HFFc6 (cell line): ENCODE measurements at places on chromosomes 2 and 18. TPM values are rescaled to one million over a fixed set of nuclear protein-coding genes. Genes with fewer than 3 reads are reported as not detected.

- H3K4me1 ChIP-seq: peaks cover 28% of the 10 kb centered on the region
- peak overlapping the region; percentile 1; the same call in 1 of the 2 replicates for H3K27ac ChIP-seq
Observed at GRCh38 chr2:232385660-232386489, 7.3 kb downstream of the ALPP start.

DNA sequence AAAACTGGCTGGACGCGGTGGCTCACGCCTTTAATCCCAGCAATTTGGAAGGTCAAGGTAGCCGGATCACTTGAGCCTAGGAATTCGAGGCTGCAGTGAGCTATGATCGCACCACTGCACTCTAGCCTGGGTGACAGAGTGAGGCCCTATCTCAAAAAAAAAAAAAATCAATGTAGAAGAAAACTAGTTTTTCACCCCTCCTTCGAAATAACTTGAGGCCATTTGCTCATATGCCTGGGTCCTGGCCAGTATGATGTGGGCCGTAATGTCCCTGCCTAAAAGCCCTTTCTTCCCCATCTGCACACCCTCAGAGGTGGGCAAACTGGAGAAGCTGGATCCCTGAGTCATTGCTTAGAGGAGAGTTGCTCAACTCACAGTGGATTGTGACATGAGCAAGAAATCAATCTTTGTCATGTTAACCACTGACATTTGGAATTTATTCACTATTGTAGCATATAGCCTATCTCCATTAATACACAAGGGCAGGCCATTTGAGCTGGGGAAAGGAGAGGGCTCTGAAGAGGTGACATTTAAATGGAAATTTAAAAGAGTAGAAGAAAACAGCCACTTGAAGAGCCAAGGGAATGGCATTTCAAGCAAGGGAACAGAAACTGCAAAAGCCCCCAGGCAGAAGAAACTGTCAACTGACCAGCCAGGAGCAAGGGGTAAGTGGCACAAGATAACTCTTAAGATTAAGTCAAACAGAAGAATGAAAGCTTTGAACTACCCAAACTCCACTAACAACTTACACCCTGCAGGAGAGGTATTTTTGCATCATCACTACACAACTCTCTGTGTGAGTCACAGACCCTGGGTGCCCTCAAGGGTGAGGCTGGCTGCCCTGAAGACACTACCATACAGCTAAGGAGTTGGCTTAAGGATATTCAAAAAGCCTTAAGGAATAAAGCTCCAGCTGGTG, 7.6 kb upstream of the METTL21A start:
- no peaks in the 10 kb centered on the region for H3K36me3 ChIP-seq
- H3K27me3 ChIP-seq: peaks cover 6% of the 10 kb centered on the region; the same call in 1 of the 2 replicates
- no peak overlapping the region for H3K4me3 ChIP-seq
- peak overlapping the region; percentile 31 for H3K27ac ChIP-seq
- peaks cover 18% of the 10 kb centered on the region for H3K4me1 ChIP-seq
- DNase-seq: peak; percentile 42

Gene SCG2
- 0.15 to 0.85 TPM (median 0.84 TPM) in 3 replicates for total RNA-seq

DNA sequence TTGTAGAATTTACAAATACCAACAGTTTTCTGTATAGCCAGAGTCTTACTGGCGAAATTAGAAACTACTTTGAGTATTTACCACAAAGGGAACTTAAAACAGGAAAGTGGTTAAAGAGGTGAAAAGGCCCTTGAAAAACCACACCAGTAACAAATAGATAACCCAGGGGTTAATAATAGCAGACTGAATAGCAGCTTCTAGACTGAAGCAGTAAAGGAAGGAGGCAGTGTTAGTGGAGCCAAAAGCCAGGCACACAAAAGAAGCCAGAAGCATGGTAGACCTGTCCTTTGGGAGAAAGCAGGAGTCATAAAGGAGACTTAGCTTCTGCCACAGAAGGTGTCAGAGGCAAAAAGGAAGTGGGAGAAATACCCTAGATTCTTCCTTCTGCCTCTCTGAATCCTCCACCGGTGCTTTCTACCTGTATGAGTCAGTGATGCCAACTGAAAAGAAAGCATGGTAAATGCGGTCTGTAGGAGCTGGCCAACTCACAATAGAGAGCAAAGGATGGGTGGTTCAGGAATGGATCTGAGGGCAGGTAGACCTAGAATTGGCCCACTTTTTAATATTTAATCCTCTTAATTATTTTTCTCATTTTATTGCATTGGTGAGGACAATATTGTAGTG, 97.3 kb downstream of the ARL6IP6 start:
- peaks cover 12% of the 10 kb centered on the region; the same call in 1 of the 2 replicates for H3K4me1 ChIP-seq
- H3K4me3 ChIP-seq: no peak overlapping the region
- no peak for DNase-seq
- H3K27ac ChIP-seq: no peak overlapping the region
- H3K36me3 ChIP-seq: peaks cover 12% of the 10 kb centered on the region; the same call in 1 of the 2 replicates

DNA sequence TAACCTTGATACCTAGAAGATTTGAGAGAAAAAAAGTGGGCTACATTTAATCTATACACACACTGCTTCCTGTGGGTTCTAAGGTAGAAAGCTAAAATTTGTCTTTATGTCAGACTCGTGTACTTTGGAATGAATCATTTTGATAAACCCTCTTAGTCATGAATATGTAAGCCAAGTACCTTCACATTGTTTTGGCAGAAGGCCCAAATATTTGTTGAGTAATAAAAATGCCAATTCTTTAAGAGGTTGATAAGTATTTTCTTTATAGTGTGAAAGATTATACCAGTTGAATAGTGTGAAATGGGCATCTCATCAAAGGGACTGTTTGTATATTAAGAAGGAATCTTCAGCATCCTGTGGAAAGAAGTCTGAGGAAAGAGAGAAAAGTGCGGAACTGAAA, 1464.7 kb upstream of the ZEB2 start:
- DNase-seq: no peak
- H3K4me1 ChIP-seq: no peaks in the 10 kb centered on the region
- no peak overlapping the region for H3K4me3 ChIP-seq
- H3K27ac ChIP-seq: no peak overlapping the region
- no peaks in the 10 kb centered on the region for H3K27me3 ChIP-seq
- no peaks in the 10 kb centered on the region for H3K36me3 ChIP-seq

DNA sequence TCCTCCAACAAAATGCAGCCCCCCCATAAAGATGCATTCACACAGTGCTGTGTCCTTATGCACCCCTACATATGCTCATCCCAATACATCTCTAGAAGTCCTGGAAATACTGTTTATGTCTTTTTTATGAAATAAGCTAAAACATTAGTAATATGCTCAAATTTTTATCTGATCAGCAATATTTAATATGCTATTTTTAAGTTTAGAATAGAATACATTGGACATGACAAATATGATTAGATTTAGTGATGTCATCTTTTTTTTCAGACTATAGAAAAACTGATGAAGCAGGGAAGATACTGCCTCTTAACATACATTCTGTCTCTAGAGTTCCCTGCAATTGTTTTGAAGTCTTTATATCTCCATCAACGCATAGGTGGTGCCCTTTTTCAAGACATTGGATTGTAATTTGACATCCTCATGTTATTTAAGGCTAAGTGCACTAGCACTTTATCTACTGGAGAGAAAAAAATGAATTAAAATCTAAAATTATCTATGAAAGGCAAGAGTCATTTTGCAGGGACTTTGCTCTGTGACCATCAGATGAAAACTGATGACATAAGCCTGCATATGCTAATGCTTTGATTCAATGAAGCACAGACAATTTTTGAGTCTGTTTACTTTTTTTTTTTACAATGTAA, 395.3 kb downstream of the LPIN1 start:
- H3K4me1 ChIP-seq: no peaks in the 10 kb centered on the region
- no peak for DNase-seq
- H3K27ac ChIP-seq: no peak overlapping the region
- H3K4me3 ChIP-seq: no peak overlapping the region
- H3K27me3 ChIP-seq: peaks cover 22% of the 10 kb centered on the region
- no peaks in the 10 kb centered on the region for H3K36me3 ChIP-seq

GRCh38 chr2:9207641-9208311, 1.2 kb downstream of the ASAP2 start:
- H3K27me3 ChIP-seq: no peaks in the 10 kb centered on the region; the same call in 1 of the 2 replicates
- peaks cover 59% of the 10 kb centered on the region for H3K4me1 ChIP-seq
- H3K27ac ChIP-seq: peak overlapping the region; percentile 85
- DNase-seq: no peak
- H3K4me3 ChIP-seq: peak overlapping the region; percentile 97

Gene EMILIN1
- 142 to 181 TPM (median 156 TPM) in 3 replicates for total RNA-seq

DNA sequence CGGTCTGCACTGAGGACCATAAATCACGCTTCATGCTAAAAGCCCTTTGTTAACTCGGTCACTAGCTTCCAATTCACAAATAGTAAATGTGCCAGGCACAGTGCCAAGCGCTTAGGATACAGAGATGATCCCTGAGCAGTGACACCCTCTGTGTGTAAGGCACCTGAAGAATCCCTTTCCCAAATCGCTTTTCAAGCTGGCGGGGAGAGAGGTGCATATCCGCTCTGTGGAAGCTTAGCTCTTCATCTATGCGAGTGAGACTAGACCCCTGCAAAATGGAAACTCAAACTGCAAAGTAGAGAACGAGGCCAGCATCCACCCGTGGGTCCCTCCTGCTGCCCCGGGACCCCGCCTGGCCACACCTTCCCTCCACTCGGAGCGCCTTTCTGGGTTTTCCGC, 2.4 kb downstream of the PIEZO2 start:
- peaks cover 38% of the 10 kb centered on the region for H3K27me3 ChIP-seq
- no peaks in the 10 kb centered on the region for H3K4me1 ChIP-seq
- DNase-seq: no peak
- H3K36me3 ChIP-seq: no peaks in the 10 kb centered on the region
- H3K27ac ChIP-seq: no peak overlapping the region

- no peaks in the 10 kb centered on the region for H3K36me3 ChIP-seq
- no peak overlapping the region for H3K27ac ChIP-seq
- H3K4me1 ChIP-seq: peaks cover 45% of the 10 kb centered on the region
Observed at GRCh38 chr2:229731916-229732315, 17.6 kb upstream of the DNER start.

Gene SATB2
- total RNA-seq: 6.3 to 12.0 TPM (median 8.2 TPM) in 3 replicates

Gene LDAH
- total RNA-seq: 14.0 to 20.7 TPM (median 19.6 TPM) in 3 replicates

- no peak overlapping the region for H3K4me3 ChIP-seq
- H3K27me3 ChIP-seq: peaks cover 4% of the 10 kb centered on the region; the same call in 1 of the 2 replicates
- H3K36me3 ChIP-seq: no peaks in the 10 kb centered on the region
Observed at GRCh38 chr2:215190588-215190987, 52.2 kb upstream of the ABCA12 start.

Gene NEU2
- total RNA-seq: not detected in 2 replicates

DNA sequence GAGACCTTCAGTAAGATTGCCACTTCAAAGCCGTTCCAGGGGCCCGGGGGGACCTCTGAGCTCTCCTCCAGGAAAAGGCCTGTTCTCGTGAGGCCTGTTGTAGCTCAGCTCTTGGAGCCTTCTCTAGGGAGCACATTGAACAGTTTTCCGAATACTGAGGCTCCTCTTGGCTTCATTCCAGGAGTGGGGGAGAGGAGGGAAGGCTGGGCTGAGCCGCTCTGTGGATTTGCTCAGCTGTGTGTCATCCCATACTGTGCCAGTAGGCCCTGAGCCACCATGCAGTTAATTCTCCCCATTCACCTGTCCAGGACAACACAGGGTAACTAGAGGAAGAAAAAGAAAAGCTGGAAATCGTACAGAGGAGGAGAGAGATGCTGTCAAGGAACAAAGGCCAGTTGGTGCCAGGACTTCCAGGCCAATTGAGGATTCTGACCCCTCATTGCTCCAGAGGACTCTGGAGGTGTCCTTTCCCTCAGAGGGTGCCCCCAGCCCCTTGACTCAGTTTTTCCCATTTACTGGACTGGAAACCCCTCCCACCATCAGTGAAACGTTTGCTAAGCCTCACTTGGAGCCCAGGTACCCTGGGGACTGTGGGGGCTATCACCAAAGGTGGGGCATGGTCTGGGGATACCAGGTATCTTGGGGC, 41.4 kb downstream of the HS1BP3 start:
- DNase-seq: peak; percentile 32
- peak overlapping the region; percentile 60; the same call in 1 of the 2 replicates for H3K27ac ChIP-seq

Gene HEATR5B
- 10.9 to 12.6 TPM (median 12.4 TPM) in 3 replicates for total RNA-seq

- peaks cover 2% of the 10 kb centered on the region for H3K27me3 ChIP-seq
- no peak overlapping the region for H3K27ac ChIP-seq
- H3K4me3 ChIP-seq: no peak overlapping the region
- peaks cover 14% of the 10 kb centered on the region; the same call in 1 of the 2 replicates for H3K36me3 ChIP-seq
- H3K4me1 ChIP-seq: no peaks in the 10 kb centered on the region
Observed at GRCh38 chr2:189999661-190000060, 62.9 kb downstream of the MSTN start.

- DNase-seq: no peak
- H3K4me1 ChIP-seq: no peaks in the 10 kb centered on the region
- H3K36me3 ChIP-seq: no peaks in the 10 kb centered on the region
- H3K4me3 ChIP-seq: no peak overlapping the region
- H3K27ac ChIP-seq: no peak overlapping the region
Observed at GRCh38 chr18:37869051-37869450, 303.5 kb upstream of the CELF4 start.

- H3K4me3 ChIP-seq: no peak overlapping the region
- DNase-seq: peak; percentile 9
- no peaks in the 10 kb centered on the region for H3K27me3 ChIP-seq
Observed at GRCh38 chr2:122451040-122451439, 695.6 kb downstream of the TSN start.

GRCh38 chr2:73185965-73186364, 16.4 kb upstream of the NOTO start:
- no peak overlapping the region for H3K4me3 ChIP-seq
- no peaks in the 10 kb centered on the region for H3K4me1 ChIP-seq
- 0 out of 2 replicates have a peak, but pooled peaks cover 5% of the 10 kb centered on the region for H3K36me3 ChIP-seq
- no peak for DNase-seq

DNA sequence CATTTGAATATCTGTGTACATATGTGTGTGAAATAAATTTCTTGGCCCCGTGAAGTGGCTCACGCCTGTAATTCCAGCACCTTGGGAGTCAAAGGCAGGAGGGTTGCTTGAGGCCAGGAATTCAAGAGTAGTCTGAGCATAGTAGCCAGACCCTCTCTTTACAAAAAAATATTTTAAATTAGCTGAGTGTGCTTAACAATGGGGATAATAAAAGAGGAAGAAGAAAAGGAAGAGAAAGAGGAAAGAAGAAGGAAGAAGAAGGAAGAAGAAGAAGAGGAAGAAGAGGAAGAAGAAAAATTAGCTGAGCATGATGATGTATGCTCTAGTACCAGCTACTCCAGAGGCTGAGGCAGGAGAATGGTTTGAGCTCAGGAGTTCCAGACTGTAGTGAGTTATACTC, 52.1 kb upstream of the XPO1 start:
- H3K27ac ChIP-seq: no peak overlapping the region
- H3K27me3 ChIP-seq: peaks cover 16% of the 10 kb centered on the region
- peaks cover 6% of the 10 kb centered on the region for H3K36me3 ChIP-seq
- H3K4me1 ChIP-seq: no peaks in the 10 kb centered on the region
- no peak overlapping the region for H3K4me3 ChIP-seq
- no peak for DNase-seq

- H3K4me3 ChIP-seq: no peak overlapping the region
- H3K36me3 ChIP-seq: no peaks in the 10 kb centered on the region
- H3K27me3 ChIP-seq: peaks cover 24% of the 10 kb centered on the region
- H3K4me1 ChIP-seq: peaks cover 7% of the 10 kb centered on the region
- peak; percentile 19 for DNase-seq
Observed at GRCh38 chr2:75424936-75425619, 135.7 kb downstream of the EVA1A start.

Gene CD207
- total RNA-seq: not detected in 3 replicates

Gene NPHP1
- 6.2 to 8.7 TPM (median 7.1 TPM) in 3 replicates for total RNA-seq

Gene SCN7A
- 0.02 TPM in 1 of 3 replicates, not detected in the others for total RNA-seq

- H3K4me1 ChIP-seq: no peaks in the 10 kb centered on the region
- peak; percentile 42 for DNase-seq
- H3K36me3 ChIP-seq: 0 out of 2 replicates have a peak, but pooled peaks cover 4% of the 10 kb centered on the region
- H3K4me3 ChIP-seq: no peak overlapping the region
Observed at GRCh38 chr18:741931-742512, 29.6 kb upstream of the ENOSF1 start.

- H3K4me1 ChIP-seq: no peaks in the 10 kb centered on the region
- DNase-seq: no peak
- no peaks in the 10 kb centered on the region for H3K36me3 ChIP-seq
- H3K27ac ChIP-seq: no peak overlapping the region
- no peaks in the 10 kb centered on the region; the same call in 1 of the 2 replicates for H3K27me3 ChIP-seq
Observed at GRCh38 chr18:6207941-6208340, 206.8 kb downstream of the L3MBTL4 start.
